SK-MEL-5 (cell line): ENCODE measurements at places on chromosomes 7 and 10.

DNA sequence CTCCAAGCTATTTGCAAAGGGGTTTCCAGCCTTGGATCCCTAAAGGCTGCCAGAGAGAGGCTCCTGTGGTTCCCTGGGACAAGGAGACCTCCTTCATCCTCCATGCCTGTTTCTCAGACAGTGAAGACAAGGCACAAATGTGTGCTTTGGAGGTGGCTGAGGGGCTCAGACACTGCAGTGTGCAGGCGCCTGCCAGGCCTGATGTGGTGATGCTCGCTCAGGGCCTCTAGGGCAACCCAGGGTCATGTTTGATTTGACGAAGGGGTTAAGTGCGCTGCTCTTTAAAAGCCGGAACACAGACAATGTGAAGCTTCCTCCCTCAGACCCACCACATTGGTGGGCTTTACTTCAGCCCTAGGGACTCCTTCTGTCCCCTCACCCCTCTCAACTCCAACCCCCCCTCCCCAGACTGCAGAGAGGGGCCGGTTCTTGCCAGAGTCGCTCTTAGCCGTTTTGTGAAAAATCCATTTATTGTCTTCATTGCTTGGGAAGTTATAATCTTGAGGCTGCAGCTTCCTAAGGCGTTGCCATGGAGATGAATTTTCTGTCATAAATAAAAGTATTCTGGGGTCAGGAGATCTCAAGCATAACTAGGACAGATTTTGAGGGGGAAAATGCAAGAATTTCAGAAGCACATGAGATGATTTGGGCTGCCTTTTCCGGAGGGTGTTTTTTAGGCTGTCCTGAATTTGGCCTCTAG is 35.8 kb downstream of the PDGFA start:
- no peak for DNase-seq

GRCh38 chr7:17600340-17600752 is 301.9 kb downstream of the AHR start:
- peak; percentile 41 for DNase-seq

DNA sequence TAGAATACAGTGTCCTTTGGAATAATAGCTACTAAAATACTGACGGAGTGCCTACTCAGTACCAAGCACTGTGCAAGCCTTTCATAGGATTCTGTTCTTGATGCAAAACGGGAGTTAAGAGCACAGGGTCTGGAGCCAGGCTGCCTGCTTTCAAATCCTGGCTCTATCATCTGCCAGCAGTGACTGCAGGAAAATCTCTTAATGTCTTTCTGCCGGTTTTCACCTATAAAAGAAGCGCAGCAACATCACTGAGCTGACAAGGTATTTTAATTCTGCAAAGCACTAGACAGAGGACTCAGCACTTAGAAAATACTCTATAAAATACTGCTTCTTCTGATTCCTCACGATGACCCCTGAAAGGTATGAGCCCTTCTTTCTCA is 659 bp downstream of the FIGNL1 start:
- DNase-seq, result no peak

GRCh38 chr10:125161707-125162119 is 1.4 kb upstream of the CTBP2 start:
- no peak for DNase-seq

DNA sequence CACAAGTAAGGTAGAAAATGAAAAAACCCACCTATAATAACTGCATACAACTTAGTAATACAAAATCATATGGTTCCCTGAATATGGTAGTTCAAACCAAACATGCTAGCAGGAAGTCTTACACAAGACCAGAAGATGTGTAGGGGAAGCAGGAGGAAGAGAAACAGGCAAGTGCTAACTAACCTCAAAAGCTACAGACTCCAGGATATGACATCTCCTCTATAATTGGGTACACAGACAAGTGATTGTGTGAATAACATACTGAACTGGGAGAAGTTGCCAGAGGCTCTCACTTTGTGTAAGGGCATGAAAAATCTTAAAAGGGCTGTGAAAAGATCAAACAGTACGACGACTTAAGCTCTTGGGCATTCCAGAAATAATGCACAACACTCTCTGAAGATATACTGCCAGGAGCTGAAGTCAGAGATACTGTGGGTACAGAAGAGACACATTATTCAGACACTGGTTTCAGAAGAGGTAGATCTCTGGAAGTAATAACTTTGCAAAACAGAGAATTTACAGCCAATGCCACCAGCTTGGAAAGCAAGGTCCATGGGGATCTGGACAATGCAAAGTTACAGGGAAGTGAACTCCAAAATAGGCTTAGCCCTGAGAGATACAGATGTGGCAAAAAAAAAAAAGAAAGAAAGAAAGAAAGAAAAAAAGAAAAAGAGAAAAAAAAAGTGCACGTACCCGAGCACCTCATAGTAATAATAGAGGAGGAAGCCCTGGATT is 767.2 kb downstream of the TNS3 start:
- DNase-seq, result peak; percentile 93

DNA sequence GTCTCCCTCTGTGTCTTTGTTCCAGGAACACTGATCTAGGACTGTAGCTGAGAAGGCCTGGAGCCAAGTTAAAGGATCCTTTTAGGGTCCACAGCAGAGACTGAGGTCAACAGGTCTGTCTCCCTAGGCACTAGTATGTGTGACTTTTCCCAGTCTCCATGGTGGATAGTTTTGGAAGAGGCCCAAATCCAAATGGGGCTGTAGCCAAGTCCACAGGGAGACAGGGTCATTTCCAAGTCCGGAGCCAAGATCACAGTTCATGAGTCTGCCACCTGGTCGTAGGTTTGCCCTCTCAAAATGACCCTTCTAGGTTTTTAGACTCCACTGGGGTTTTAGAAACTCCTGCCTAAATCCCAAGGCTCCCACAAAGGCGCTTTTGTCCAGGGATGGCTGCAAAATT is 16.8 kb downstream of the ZNF277 start:
- DNase-seq, result no peak

GRCh38 chr10:79331226-79331625 is 16.0 kb upstream of the PPIF start:
- DNase-seq, result no peak

- DNase-seq, result no peak
These were observed 1.9 kb upstream of the SLC18A2 start for GRCh38 chr10:117239051-117239450.

- no peak for DNase-seq
These were observed 209.8 kb upstream of the C7orf33 start for GRCh38 chr7:148380596-148381419.
